ENCODE measurements at places on chromosomes 7 and 10.
A peak's percentile ranks its signal among the peaks of the same experiment; 100 is the strongest.

GRCh38 chr7:3896169-3896765, 595.2 kb downstream of the SDK1 start:
- DNase-seq: no peak

- no peak for DNase-seq
These were observed 7.4 kb downstream of the IGF2BP3 start for GRCh38 chr7:23462846-23463245.

DNA sequence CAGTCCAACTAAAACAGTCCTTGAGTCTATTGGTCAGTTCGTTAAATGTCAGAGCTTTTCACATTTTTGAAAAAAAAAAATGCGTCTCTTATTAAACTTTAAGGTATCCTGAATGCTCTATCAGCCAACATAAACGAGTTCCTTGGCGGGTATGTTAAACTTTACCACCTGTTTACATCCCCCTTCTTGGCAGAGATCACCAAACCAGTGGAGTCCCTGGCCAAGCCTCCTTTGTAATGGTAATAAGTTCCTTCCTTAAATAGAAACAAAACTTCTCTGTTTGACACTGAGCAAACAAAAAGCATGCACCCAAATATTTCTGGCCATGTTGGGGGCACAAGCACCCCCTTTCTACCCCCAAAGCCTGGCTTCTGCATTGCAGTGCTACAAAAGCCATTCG, 3.2 kb downstream of the TRIL start:
- DNase-seq: no peak

- DNase-seq: no peak
These were observed 27.0 kb upstream of the FAM107B start for GRCh38 chr10:14801723-14802122.

DNA sequence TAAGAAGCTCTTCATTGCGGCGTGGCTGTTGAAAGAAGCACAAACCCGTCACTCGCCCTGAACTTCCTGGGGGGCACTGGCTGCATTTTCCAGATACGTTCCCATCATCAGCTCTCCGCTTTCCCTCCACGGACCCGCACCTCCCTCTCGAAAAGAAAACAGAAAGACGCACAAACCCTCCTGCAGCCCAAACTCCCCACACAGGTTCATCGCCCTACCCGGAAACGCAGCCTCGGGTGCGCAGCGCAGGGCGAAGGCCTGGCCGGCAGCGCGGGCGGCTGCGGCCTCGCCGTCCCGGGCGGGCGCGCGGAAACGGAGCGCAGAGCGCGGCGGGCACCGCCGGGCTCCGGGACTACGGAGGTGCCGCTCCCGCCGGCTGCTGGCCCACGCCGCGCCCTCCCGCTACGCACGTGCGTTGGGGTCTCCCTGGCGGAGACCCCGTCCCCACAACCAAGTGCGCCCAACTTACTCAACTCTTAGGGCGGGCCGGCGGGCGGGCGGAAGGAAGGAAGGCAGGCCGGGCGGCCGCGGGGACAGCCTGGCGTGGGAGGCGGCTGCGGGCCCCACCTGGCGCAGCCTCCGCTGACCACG, 822 bp downstream of the ZNF800 start:
- DNase-seq: peak; percentile 53

DNA sequence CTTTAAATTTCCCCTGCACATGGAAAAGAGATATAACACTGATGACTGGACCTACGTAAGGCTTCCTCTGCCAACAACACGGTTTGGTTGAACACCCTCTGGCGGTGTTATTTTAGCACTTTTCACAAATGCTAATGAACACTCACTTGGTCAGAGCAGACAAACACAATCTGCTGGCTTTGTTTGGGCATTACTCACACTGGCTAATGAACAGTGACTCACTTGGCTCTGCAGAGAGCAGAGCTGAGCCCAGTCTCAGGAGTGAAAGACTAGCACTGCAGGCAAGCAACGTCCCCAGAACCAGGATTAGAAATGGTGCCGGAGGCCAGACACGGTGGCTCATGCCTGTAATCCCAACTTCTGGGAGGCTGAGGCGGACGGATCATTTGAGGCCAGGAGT, 430.8 kb downstream of the PLXNA4 start:
- DNase-seq: no peak

DNA sequence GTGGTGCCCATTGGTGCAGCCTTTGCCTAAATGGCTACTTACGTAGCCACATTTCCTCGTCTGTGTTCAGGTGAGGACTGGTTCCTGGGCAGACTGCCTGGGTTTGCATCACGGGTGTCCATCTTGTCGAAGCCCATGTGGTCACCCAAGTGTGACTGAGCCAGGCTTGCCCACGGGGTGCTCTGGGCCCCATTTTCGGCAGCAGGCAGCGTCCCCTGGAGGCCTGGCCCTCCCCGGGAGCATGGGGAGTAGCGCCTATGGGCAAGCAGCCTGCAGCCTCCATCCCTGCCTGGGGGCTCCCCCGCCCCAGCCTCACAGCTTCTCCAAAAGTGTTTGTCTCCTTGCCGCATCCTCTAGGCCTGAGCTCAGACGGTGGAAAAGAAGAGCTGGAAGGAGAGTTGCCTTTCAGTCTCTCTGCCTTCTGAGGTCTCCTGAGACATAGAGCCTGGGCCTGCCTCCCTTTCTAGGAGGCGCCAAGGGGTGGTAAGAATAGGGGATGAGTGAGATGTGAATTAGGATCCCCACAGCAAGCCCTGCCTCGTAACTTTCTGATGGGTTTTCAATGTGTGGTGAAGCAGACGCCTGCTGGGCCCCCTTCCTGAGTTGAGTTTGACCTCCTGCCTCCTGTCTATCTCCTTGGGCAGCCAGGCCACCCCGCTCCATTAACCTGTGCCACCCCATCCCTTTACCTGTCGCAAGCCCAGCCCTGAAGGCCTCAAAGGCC, 42.7 kb downstream of the HTRA1 start:
- DNase-seq: no peak

- no peak for DNase-seq
These were observed 63.7 kb upstream of the IL6 start for GRCh38 chr7:22663357-22663718.

DNA sequence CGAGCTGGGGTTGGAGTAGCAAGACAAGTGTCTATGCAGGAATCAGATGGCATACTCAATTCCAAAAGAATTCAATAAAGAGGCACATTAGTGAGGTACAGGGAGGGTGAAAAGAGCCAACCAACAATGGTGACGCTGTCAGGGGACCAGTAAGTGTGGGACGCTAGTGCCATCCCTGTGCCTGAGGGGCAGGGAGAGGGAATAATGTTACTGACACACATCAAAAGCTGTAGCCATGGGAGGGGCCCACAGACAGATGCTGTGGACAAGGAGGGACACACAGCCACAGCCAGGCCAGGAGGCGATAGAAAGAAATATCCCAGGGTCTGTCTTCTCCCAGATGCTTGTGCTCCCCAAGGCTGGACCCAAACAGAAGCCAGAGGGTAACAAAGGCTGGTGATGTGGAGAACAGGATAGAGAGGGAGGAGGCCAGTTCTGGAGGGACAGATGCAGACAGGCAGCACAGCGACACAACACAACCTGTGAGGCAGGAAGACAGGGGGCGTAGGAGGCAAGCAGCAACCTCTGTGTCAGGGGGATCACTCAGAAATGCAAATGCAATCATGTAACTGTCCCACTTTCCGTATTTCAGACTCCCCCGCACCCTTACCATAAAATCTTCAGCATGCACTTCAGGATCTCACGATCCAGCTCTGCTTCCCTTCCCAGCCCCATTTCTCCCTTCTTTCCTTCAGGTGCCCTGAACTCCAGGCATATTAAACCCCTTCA, 240.5 kb upstream of the FZD8 start:
- no peak for DNase-seq

- DNase-seq: no peak
These were observed 58.6 kb downstream of the PDGFA start for GRCh38 chr7:461117-461452.

DNA sequence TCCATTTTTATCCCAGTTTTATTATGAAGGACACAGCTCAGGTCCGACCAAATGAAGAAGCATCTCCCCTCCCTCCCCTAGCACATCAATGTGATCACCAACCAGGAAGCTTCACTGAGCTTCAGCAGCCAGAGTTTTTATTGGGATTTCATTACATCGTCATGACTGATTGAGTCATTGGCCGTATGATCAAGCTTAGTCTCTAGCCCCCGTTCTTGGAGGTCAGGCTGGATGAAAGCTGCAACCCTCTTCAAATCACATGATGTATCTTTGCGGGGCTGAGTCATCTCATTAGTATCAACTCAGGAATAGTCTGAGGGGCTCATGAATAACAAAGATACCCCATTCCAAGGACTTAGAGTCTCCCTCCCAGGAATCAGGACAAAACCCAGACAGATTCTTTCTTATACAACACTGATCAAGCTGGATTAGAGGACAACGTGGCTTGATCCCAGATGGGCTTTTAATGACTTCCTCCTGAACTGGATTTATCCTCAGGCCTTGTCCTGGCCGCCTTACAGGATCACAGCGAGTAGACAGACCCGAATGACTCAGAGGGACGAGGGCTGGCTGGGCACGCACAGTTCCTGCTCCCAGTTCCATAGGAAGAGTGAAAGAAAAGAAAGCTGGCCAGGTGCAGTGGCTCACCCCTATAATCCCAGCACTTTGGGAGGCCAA, 14.5 kb downstream of the LIMK1 start:
- peak; percentile 24 for DNase-seq

- no peak for DNase-seq
These were observed 29.6 kb upstream of the IL6 start for GRCh38 chr7:22697322-22697859.

- no peak for DNase-seq
These were observed 26.6 kb downstream of the FAM3C start for GRCh38 chr7:121369462-121369861.

DNA sequence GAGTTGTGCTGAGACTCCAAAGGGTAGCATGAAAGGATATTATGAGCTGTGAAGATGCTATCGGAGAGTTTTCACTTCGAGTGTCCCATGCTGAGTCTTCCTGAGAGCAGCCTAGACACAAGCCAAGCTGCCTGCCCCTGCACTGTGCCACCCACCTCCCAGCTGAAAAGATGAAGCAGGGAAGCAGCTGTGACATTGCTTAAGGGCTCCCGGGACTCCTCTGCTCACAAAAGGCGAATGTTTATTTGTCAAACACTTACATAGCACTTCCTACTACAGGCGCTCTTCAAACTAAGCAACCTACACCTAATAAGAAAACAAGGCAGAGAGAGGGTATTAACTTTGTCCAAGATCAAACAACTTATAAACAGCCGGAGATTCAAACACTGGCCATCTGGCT, 95.6 kb downstream of the OSBPL3 start:
- no peak for DNase-seq

DNA sequence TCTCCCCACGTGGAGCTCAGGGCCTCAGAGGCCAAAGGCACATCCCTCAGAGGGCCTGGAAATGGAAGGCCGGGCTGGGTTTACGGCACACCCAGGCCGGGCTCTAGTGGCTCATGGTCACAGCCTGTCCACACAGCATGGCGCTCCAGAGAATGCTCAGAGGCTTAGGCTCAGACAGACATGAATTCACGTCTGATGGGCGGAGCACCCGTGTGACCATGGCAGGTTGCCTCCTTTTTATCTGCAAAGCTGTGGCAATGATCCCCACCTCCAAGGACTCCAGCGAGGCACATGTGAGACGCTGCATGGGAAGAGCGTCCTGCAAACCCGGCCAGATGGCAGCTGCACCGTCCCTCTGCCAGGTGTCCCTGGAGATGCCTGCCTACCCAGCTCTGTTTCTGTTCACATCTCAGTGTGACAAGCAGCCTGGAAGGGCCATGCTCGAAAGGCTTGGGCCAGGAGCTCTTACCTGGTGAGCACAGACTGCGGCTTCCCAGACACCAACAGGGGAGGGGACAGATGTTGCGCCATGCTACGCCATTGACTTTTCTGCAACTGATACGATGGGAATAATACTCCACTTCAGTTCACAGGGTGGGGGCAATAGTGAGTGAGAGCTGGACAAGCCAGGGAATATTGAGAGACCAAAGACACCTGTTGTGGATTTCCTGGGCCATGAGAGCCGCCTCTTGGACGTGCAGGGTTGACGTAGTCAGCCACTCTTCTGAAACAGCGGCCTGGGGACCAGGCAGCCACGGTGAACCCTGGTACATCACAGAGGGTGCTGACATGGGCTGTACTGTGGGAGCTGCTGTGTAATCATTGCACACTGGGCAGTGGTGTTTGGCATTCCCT, 34.4 kb upstream of the FAM20C start:
- no peak for DNase-seq

GRCh38 chr10:120011359-120012130, 119.0 kb downstream of the SEC23IP start:
- DNase-seq: peak; percentile 37

All from transverse colon (tissue), 4 donors.